ENCODE measurements at places on chromosomes 6 and 20. TPM values are rescaled to one million over a fixed set of nuclear protein-coding genes. Genes with fewer than 3 reads are reported as not detected.

HCK gene
- 5.5 TPM for total RNA-seq

HMGCLL1 gene
- total RNA-seq: 1.2 TPM

- no peak for DNase-seq
Observed at GRCh38 chr6:156344491-156344890, 432.7 kb upstream of the ARID1B start.

- DNase-seq: no peak
Observed at GRCh38 chr6:42693725-42694323, 28.6 kb downstream of the PRPH2 start.

GRCh38 chr20:43691928-43692524 is 25.1 kb downstream of the MYBL2 start:
- no peak for DNase-seq

- no peak for DNase-seq
Observed at GRCh38 chr6:165728216-165728615, 65.2 kb upstream of the PDE10A start.

DNA sequence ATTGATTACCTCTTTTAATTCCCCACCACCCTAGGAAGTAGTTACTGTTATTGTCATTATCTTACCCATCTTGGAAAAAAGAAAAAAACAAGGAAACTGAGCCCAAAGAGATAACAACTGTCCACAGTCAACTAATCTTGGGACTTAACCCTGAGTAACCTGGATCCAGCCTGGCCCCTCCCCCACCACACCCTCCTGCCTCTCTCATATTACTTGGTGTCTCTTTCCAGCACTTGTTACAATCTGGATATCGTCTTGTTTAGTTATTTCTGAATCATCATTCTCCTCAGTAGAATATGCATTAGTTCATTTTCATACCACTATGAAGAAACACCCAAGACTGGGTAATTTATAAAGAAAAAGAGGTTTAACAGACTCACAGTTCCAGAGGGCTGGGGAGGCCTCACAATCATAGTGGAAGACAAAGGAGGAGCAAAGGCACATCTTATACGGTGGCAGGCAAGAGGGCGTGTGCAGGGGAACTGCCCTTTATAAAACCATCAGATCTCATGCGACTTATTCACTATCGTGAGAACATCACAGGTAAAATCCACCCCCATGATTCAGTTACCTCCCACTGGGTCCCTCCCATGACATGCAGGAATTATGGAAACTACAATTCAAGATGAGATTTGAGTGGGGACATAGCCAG is 60.3 kb downstream of the LY86 start:
- no peak for DNase-seq
